ENCODE measurements at places on chromosomes 12 and 14.

DNA sequence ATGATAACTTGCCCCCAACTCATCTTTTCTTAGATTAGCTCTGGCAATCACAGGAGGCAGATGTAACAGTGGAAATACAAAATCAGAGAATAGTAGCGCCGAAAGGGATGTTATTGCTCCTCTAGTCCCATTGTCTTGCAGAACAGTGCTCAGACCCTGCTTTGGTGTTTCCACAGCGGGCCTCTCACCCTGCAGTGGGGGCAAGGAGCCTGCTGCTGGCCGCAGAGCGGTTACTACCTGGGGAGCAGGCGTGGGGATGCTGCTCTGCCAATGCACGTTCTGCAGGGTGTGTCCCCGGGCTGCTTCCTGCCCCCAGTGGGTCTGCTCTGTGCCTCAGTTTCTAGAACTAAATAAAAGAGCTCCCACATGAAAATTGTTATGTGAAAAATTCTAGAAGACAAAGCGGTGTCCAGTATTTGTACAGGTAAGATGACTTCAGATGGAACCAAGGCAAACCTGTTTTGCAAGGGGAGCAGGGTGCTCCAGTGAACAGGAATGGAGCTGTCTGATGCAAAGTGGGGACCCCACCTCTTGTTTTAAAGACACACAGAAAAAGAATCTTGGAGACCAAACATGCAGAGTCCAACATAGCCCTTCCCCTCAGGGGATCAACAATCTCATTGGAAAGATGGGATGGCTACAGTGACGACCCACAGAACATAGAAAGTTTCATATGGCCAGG is 35.5 kb downstream of the LRRC74A start:
- DNase-seq: no peak

DNA sequence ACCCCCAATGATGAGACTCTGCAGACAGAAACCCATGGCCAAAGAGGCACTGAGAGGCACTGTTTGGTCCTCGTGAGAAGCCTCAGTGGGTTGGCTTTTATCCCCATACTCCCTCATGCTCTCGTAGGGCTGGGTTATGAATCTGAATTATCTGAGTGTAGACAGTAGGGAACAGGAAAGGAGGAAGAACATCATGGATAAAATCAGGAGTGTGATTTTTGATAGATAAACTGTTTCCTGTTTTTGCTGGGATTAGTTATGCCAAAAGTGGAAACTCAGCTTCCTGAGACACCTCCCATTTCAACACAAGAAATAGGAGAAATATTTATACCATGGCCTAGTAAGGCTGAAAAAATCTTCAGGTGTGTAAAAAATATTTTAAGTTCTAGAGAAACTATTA is 177.9 kb downstream of the PPM1H start:
- no peak for DNase-seq

- peak; percentile 43 for DNase-seq
Observed at GRCh38 chr12:1691123-1692007, 495 bp downstream of the ADIPOR2 start.

DNA sequence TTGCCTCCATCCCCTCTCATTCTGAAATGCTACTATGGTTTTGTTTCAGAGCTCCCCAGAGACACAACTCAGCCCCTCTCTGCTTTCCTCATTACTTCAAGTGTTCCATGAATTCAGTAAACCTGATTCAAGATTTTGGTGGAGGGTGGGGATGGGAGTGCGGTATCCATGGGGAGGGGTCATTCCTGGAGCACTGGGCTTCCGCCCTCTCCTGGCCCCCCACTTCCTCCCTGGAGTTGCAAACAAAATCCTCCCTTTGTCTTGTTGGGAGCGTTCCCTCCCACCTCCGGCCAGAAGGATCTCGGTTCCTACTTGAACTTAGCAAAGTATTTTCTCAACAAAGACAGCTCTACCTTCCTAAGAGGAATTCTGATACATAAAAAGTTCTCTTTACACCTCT is 71.8 kb upstream of the LTA4H start:
- no peak for DNase-seq

DNA sequence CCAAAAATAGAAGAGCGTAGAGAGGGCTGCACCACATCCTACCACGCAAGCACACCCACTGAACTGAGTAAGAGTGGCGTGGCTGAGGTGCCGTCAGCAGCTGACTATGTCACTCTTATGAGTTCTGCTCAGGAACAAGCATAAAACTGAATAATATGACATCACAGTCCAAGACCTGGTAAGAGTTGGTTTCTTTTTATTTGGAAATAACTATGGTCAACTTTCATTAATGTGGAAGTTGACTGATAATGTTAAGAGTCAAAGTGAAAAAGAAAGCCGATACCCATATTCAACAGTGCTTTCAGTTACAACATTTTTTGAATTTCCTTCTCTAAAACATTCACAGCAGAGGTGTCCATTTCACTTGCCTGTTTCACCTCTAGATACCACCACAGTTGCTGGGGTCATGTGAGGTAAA is 44.6 kb downstream of the GNS start:
- DNase-seq: peak; percentile 44

- peak; percentile 39 for DNase-seq
Observed at GRCh38 chr12:50986966-50987737, 34.8 kb downstream of the HIGD1C start.

DNA sequence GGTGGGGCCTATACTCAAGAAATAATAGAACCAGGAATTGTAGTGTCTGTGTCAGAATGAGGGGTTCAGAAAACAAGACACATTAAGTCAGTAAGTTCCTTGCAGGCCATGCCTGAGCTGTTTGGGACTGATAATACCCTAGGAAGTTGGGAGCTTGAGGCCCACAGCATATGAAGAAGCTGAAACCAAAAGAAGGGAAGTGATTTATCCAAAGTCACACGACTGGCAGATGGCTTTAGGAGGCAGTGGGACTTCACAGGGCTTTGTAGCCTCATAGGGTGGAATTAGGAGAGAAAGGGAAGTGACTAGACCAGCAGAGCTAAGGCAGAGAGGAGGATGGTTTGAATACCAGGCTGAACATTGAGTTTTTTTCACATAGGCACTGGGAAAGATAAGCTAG is 56.6 kb upstream of the SRSF5 start:
- no peak for DNase-seq

- DNase-seq: no peak
Observed at GRCh38 chr12:66925083-66925482, 246.2 kb upstream of the GRIP1 start.

DNA sequence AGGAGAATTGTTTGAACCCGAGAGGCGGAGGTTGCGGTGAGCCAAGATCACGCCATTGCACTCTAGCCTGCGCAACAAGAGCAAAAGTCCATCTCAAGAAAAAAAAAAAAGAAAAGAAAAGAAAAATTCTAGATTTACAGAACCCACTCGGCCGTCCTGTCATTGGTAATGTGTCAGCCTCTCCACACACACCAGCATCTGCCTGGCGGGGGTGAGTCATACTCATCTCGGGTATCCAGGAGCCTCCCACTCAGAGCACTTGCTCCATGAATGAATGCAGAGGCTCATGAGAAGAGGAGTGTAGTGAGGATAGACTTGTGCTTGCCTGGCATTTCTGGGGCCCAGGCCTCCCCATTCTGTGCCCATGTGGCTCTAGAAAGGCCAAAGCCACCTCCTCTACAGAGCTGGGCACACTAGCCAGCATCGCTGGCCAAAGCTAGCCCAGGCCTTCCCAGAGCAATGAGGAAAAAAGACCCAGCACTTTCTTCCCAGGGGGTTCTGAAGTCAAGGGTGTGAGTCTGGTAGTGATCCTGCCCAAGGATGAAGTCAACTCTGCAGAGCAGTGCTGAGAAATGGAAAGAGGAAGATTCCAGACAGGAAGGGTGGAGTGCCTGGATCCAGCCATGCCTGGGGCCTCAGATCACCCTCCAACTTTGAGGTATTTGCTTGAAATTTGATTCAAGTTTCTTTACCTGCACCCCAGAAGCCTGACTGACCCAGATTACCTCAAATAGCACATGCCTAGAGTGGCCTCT is 31.2 kb upstream of the KLC1 start:
- no peak for DNase-seq

DNA sequence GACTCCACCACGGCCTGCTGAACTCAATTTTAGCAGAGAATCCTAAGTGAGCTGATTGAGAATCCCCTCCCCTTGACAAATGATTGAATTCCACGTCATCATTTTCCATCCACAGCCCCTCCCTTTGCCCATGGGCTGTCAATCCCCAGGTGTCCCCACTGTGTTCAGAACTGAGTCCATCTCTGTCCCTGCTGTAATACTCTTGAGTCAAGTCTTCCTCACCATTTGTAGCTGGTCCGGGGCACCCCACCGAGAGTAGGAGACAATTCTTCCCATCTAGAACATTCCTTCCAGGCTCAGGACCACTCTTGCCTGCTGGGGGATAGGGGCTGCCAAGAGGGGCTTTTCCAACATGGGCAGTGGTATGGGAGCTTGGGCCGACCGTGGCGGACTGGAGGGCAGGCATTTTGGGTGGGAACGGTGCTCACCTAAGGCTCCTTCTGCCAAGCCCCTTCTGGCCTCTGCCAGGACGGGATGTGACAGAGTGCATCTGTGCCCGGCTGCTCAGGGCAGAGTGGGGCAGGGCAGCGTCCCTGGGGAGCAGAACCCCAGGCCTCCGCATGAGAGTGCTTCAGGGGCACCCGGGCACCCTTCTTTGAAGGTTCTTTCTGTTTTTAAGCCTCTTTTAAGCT is 218.1 kb upstream of the RTL1 start:
- no peak for DNase-seq

- no peak for DNase-seq
Observed at GRCh38 chr12:108738170-108738569, 6.9 kb upstream of the CORO1C start.

DNA sequence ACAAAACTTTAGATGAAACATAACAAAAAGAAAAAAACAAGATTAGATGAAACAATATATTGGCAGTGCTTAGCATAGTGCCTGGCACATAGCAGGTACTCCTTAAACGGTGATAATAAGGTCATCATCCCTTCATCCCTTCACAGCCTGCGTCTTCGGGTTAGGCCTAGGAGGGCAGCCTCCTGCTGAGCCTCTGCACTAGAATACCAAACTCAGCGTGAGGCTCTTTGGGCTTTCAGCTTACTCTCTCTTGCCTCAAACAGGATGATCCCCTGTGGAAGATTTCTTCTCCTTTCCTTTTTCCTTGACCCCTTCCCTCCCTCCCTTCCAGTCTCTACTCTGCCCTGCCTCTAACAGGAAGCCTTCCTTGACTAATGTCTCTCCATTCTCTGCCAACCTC is 14.4 kb upstream of the FIGNL2 start:
- DNase-seq: no peak

GRCh38 chr12:2052826-2053678 is at the start of gene CACNA1C:
Gene CACNA1C (plus strand): TSS chr12:2052987. CDS start chr12:2053563, 576 bp downstream.
- DNase-seq: peak; percentile 53

GRCh38 chr12:112833267-112833666 is 41.7 kb downstream of the RPH3A start:
- DNase-seq: no peak

- DNase-seq: no peak
Observed at GRCh38 chr12:103241184-103241583, 254.6 kb downstream of the C12orf42 start.

GRCh38 chr14:61503167-61503801 is 181.9 kb downstream of the PRKCH start:
- DNase-seq: peak; percentile 88

DNA sequence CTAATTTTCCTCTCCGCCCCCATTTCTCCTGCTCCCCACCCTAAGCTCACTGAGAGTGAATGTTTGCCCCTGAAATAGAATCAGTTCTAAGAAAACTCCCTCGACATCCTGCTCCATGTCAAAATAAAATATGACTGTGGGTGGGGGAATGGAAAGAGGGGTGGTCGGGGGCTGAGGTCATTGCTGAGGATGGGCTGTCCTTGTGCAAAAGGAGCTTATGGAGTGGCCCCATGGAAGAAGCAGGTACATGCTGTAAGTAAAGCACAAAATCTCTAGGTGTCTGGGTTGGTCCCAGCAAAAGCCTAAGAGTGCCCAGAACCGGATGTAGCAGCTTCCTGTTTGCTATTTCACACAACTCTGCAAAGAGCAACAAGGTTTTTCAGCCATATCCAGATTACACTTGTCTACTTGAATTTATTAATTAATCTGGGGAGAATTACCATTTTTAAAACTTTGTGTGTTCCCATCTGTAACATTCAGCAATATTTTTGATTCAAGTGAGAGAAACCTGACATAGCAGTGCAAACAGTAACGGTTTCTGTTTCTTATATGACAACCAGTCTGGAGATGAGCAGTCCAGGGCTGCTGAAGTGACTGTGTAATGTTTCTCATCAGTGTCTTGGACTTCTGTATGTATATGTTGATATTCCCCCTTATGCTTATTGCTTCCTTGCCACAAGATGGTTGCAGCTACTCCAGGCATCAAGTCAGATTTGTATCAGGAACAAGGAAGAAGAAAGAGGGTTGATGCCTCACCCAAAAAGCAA is 40.4 kb upstream of the GZMB start:
- peak; percentile 73 for DNase-seq

DNA sequence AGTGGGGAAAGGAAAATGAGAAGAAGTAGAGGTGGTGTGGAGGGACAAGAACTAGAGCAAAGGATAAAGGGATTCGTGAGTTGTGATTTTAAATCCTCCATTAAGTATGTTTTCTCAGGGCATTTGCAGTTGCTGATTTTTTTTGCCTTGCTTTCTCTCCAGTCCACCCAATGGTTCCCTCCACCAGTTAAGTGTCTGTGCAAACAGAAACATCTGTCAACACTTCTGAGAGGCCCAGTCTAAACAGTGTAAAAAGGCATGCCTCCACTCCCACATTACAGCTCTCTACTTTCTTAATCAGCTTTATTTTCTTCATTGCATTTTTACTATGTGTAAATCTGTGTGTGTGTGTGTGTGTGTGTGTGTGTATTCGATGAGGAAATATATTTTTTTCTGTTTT is 141.2 kb downstream of the PPFIA2 start:
- no peak for DNase-seq

DNA sequence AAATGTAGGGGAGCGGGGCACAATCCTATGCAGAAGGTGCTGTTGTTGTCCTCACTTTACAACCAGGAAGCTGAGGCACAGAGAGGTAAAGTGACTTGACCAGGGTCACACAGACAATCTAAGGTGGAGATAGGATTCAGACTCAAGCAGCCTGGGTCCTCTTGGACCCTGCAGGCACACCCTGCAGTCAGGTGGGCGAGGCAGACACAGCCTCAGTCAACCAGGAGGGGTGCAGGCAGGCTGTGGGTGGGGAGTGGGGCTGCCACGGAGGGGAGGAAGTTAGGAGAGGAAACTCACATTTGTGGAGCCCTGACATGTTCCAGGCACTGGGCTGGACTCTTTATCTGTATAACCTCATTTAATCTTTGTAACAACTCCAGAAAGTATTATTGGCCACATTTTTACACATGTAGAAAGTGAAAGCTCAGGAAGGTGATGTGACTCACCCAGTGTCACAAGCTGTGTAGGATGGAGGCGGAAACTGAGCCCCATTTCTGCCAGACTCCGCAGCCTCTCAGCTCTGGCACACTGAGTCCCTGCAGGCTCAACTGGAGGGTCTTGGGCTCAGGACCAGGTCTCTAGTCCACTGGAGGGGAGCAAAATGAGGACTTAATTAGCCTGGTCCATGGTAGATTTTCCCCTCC is 24.9 kb upstream of the CHGA start:
- DNase-seq: peak; percentile 68

DNA sequence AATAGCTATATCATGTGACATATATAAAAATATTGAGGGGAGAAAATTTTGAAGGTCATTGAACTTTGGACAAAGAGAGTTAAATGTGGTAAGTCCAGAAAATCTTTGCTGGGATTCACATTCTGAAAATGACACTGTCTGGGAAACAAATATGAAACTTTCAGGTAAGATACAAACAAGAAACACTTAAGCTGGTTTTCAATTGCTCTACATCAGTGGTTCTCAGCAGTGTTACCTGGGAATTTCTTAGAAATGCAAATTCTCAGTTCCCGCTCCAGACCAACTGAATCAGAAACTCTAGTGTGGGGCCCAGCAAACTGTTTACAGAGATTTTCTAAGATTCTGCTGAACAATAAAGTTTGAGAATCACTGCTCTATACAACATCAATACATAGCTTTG is 3.6 kb upstream of the CDK17 start:
- DNase-seq: no peak

- DNase-seq: no peak
Observed at GRCh38 chr12:113287146-113287898, 47.6 kb downstream of the SLC8B1 start.
